ENCODE measurements at places on chromosomes 4 and X.

GRCh38 chr4:182354867-182355266, 111.7 kb downstream of the TENM3 start:
- no peak for DNase-seq

- no peak for DNase-seq
Observed at GRCh38 chr4:175339100-175339707, 421.0 kb downstream of the ADAM29 start.

DNA sequence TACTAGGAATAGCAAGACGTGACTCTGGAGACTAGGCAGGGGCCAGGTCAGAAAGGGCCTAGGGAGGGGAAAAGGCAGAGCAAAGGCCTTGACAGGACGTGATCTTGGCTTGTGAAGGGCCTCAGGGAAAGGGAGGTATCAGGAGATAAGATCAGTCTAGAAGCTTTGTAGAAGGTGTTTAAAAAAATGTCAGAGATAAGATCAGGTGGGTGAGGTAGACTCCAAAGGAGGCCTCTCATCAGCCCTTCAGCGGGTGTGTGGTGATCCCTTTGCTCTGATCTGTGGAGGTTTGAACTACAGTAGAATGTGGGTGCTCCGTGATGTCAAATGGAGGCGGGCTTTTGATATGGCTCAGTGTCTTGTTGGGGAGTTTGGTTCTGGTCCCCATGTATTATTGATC, 78.8 kb upstream of the PRPS1 start:
- peak; percentile 54 for DNase-seq

DNA sequence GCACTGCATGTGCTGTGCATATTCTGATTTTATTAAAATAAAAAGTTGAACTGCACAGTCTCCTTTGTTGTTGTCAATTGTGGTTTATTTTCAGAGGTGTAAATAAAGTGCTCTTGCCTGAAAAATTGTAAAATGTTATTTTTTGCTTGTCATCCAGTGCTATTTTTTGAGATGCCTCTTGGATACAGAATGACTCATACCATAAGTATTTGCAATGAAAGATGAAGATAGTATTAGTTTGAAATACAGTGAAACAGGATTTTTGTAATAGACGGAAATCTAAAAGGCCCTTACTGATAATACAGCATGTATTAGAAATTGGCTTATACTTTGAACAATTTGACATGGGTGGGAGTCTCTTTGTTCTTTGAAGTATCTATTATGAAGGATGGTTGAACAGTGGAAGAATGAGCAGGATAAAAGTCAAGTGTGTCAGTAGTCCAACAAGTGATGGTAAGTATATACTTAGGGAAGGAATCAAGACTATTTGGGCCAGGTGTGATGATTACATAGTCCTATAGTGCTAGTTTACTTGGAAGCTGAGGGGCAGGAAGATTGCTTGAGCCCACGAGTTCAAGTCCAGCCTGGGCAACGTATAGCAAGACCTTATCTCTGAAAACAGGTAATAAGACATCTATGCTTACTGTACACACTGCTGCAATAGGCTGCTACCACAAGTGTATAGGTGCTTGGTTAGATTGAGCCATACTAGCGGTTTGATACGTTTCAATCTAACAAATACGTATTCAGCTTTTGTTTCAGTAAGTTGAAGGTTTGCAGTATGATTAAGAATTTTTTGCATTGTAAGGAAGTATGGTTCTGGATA, 16.4 kb downstream of the DDX3X start:
- DNase-seq, result no peak

DNA sequence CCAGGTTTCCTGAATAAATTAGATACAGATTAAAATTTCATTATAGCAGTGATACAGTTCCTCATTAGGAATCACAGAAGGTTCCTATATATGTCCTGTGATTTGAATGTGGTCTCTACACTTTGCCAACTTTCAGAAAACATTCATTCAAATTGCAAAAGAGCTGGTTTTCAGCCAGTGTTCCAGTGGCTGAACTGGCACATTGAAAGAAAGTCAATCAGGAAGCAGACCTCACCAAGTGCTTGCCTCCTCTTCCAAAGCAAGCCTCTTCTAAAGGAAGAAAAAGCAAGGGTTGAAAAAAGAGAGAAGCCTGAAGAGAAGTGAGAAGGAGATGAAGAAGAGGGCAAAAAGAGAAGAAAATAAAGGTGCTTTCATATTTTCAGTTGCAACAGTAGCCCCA, 12.7 kb downstream of the KLHL34 start:
- DNase-seq, result no peak

GRCh38 chr4:135777361-135777760, 1575.8 kb upstream of the PABPC4L start:
- DNase-seq, result no peak

DNA sequence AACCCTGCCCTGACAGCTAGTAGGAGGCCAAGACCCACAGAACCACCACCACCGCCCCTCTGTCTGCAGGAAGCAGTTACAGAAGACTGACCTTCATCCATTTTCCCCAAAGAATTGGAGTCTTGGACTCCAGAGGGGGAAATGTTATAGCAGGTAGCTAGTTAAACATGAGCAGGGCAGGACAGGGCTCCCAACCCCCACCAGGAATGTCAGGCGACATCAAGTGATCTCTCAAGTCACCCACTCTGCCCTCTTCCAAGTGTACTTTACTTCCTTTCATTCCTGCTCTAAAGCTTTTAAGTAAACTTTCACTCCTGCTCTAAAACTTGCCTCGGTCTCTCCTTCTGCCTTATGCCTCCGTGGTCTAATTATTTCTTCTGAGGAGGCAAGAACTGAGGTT, 17.1 kb upstream of the AADAT start:
- no peak for DNase-seq

DNA sequence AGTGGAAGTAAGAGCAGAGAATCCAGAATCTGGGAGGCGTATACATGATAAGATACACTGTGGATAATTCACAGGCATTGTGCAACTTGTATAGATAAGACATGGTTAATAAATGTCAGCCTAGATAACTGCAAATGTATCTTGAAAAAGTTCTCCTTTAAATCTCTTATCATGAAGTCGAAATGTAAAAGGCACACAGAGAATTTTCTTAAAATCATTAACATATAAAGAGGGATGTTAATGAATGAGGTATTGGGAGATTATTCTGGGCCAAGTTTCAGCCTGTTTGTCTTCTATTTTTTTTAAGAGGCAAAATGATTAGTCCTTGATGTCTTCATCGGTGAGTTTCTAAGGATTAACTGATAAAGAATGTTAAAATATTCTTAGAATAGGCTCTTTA, 835 bp downstream of the TDO2 start:
- no peak for DNase-seq

- peak; percentile 49 for DNase-seq
Observed at GRCh38 chrX:39730662-39731329, 367.0 kb downstream of the BCOR start.

DNA sequence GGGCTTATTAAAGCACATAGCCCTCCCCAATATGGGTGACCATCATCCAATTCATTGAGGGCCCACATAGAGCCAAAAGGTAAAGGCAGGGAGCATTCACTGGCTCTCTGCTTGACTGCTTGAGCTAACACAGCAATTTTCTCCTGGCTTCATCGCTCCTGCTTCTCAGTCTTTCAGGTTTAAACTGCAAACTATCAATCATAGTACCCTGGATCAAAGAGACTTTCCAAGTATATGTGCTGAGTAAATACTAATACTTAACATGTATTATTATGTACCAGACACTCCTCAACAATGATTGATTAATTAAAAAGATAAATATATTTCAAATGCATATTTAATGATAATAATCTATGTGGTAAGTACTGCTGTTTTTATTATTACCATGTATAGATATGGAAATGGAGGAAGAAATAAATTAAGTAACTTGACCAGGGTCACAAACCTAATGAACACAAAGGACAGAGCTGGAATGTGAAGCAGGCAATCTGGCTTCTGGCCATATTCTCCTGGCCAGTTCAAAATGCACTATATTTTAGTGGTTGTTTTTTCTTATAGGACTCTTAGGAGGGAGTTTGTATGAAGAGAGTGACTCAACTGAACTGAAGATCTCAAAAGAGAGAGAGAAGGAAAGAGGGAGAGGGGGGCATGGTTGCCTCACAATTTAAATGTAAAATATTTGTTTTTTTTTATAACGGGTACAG, 1197.3 kb downstream of the TECRL start:
- DNase-seq, result no peak

- no peak for DNase-seq
Observed at GRCh38 chrX:125405339-125405738, 85.7 kb downstream of the TEX13C start.

- peak; percentile 60 for DNase-seq
Observed at GRCh38 chr4:1009542-1010394, 1.7 kb upstream of the FGFRL1 start.

DNA sequence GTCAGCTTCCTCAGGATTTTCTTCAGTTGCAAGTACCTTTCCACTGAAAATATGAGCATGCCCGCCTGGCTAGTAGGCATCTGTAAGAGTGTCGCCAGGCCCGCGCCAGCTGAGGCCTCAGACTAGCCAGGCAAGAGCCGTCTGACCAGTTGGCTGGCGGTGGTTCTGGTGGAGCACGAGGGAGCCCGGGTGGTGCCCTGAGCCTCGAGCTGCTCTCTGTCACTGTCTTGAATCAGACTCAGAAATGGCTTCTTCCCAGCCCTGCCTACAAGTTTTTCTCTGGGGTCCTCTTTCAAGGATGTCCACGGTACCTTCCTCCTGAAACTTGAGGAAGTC, 11.9 kb downstream of the GRPEL1 start:
- DNase-seq, result no peak

DNA sequence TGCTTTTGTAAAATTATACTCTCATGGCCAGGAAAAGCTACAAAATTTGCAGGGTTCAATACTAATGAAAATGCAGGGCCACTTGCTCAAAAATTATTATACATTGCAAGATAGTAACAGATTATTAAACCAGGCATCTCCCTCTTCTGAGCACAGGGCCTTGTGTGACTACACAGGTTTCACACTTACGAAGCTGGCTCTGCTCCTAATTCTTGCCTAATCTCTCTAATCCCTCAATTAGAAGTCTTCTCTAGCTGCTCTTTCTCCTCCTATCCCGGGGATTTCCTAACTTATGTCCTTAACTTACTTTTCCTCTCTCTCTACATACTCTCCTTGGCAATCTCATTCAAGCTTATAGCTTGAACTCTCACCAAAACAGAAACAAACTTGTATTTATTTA, 168.3 kb downstream of the AREG start:
- DNase-seq, result no peak

GRCh38 chr4:2337131-2337723, 75.3 kb upstream of the MXD4 start:
- no peak for DNase-seq

DNA sequence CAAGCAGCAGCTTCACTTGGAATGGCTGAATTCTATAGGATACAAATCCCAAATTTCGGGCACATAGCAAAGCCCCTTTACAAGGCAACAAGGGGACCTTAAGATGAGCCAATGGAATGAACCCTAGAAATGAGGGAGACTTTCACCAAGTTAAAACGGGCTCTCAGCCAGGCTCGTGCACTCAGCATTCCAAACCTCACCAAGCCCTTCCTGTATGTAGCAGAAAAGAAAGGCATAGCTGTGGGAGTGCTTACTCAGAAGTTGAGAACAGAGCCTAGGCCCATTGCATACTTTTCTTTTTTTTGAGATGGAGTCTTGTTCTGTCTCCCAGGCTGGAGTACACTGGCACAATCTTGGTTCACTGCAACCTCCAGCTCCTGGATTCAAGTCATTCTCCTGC, 10.8 kb upstream of the HERC5 start:
- DNase-seq, result no peak

- no peak for DNase-seq
Observed at GRCh38 chr4:67204441-67204840, 340.9 kb downstream of the CENPC start.

GRCh38 chr4:588351-588849, 12.3 kb upstream of the TMEM271 start:
- no peak for DNase-seq

DNA sequence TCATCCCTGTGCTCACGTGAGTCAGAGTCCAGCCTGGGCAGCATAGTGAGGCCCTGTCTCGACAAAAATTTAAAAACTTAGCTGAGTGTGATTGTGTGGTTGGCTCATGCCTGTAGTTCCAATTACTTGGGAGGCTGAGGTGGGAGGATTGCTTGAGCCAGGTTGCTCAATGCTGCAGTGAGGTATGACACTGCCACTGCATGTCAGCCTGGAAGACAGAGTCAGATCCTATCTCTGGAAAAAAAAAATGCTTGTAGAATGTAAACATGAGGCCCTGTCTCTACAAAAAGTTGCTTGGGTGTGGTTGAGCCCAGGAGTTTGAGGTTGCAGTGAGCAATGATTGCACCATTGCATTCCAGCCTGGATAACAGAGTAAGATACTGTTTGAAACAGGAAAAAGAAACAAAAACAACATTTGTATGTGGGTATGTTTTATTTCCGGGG, 11.3 kb upstream of the YTHDC1 start:
- no peak for DNase-seq

DNA sequence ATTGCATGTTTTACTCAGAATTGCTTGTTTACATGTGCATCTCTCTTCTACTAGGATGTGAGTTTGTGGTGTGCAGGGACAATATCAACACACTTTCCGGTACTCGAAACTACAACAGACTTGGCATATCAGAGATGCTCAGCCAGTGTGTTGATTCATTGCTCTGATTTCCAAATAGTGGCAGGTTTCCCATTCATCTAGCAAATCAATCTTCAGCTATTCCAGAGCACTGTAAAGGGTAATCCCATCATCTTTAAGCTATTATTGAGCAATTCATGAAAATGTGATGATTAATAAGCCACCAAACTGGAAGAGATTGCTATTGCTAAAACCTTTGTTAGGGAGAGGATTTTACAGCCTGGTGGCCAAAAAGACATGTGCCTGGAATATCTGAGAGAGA, 574.2 kb upstream of the CPEB2 start:
- DNase-seq, result no peak

GRCh38 chr4:74284053-74284452, 24.2 kb upstream of the EPGN start:
- DNase-seq, result no peak

DNA sequence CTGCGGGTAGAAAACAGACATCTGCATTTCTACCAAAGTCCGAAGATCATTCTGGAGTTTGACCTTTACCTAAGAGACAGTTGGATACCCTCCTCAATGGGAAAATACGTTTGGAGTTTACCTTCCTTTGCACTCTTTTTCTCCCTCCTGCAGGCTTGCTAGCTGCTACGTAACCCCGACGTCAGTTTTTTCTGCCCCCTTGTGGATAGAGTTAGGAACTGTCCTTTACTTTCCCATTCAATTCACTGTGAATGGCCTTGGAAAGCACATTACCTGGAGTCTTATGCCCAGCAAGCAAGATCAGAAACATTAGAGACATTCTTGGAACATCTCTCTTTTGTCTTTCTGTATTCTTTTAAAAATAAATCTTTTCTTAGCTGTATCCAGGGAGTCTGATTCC, 250.7 kb downstream of the NAP1L3 start:
- peak; percentile 13 for DNase-seq

GRCh38 chrX:154024271-154024670, 4.6 kb upstream of the IRAK1 start:
- no peak for DNase-seq

DNA sequence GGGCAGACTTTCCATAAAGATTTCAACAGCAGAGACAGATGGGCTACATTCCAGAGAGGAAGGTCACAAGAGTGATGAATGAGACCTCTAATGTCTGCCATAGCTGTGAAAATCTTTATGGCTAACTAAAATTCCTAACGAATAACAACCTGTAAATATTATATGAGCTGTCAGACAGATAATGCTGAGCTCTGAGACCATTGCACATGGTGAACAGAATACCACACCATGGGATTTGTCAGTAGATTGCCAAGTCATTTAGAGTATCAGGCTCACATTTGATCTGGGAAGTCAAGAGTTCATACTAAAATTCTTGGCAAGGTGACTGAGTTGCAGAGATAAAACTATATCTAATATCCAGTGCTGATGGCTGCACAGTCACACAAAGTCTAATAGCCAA, 259.2 kb upstream of the FTHL17 start:
- DNase-seq, result no peak
